NCI-H524 (cell line): ENCODE measurements at places on chromosomes 3 and 15.

DNA sequence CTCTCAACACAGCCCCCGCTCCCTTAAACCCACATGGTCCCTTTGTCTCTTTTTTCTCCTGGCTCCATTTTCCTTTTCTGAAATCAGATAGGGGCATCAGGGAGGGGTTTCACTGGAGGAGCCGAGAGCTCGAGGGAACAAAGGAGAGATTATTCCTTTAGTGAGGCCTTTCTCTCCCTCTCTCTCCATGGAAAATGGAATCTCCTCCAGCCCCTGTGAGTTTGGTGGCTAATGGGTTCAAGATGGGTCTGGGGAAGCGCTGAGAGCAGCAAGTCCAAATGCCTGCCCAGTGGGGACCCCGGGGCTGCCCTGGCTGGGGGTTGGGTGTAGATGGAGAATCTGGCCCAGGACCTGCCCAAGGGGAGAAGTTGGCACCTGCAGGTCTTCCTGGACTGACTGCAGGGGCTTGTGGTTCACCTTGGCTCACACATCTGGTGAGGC, 56.8 kb downstream of the ITGA11 start:
- no peak for DNase-seq

GRCh38 chr3:63473641-63474166, 178.8 kb upstream of the SNTN start:
- no peak for DNase-seq

- DNase-seq, result no peak
Observed at GRCh38 chr3:168497741-168498140, 402.0 kb upstream of the GOLIM4 start.

DNA sequence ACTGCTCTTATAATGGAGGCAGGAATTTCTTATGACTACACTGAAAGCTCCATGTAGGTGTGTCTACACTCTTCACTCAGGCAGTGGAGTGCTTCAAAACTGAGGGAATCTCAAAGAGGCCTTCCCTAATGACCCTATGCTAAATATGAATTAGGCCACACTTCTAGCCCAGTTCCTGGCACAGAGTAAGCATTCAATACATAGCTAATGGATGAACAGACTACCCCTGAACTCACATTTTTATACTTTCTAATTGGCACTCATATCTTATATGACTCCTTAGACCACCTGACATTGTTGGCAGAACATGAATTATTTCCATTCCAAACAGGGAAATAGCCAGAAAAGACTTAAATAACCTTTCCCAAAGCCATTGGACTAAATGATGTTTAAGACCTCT, 3.4 kb downstream of the RARRES1 start:
- no peak for DNase-seq

DNA sequence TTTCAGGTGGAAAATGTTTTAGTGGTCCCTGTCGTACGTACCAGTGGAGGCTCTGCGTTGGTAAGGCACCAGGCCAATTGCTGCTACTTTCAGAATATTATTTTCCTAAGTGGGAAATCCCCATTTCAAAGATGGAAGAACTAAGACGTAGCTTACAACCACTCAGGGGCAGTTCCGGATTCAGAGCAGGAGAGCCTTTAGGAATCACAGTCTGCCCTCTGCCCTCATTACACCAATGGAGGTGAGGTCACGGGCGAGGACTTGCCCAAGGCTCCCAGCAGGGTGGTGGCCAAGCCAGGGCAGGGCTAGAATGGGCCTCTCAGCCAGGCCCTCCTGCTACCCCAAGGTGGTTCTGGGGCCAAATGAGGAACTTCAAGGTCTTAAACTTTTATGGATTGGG, 72.6 kb downstream of the RASGRF1 start:
- no peak for DNase-seq

DNA sequence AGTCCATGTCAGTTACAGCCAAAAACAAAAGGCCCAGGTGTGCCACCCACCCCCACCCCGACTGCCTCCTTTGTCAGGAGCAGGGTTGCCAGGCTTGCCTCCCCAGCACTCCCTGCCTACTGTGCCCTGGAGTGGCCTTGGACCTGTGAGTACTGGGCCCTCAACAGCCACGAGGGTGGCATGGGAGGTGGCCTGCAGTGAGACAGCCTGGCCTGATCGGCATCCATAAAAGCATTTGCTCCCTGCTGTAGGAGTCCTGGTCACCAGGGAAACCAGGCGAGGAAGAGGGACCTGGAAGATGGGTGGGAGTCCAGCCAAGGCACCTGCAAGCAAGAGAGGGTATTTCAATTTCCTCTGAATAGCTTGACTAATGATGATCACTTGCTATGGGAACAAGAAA, 56.4 kb upstream of the KCNMB2 start:
- DNase-seq, result no peak

DNA sequence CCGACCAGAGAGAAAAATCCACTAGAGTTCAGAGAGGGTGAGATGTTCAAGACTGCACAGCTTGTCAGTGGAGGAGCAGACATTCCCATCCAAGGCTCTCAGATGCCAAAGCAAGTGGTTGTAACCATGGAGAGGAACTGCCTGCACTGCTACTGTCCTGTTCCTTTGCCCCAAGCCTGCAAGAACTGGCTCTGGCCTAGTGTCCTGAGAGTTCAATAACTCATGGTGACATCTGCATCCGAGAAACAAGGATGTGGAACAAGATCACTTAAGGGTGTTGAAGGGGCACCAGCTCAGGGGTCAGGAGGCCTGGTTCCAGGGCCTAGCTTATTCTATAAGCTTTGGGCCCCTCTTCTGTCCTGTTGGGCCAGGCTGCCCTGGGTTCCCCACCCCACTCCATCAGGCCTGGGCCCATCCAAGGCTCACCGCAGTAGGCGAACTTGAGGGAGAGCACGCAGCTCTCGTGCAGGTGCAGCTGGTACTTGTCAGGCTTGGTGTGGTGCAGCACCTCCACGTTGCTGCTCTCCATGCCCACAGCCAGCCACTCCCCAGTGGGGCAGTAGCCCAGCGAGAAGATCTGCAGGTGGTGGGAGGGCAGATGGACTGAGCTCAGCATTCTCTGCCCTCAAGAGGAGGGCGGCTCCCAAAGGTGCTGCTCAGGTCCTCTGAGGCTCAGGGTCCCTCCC, 45.6 kb downstream of the TLE3 start:
- DNase-seq, result no peak

- no peak for DNase-seq
Observed at GRCh38 chr3:187516446-187517185, 148.4 kb downstream of the RTP4 start.
